ENCODE measurements at places on chromosomes 11 and 22.

DNA sequence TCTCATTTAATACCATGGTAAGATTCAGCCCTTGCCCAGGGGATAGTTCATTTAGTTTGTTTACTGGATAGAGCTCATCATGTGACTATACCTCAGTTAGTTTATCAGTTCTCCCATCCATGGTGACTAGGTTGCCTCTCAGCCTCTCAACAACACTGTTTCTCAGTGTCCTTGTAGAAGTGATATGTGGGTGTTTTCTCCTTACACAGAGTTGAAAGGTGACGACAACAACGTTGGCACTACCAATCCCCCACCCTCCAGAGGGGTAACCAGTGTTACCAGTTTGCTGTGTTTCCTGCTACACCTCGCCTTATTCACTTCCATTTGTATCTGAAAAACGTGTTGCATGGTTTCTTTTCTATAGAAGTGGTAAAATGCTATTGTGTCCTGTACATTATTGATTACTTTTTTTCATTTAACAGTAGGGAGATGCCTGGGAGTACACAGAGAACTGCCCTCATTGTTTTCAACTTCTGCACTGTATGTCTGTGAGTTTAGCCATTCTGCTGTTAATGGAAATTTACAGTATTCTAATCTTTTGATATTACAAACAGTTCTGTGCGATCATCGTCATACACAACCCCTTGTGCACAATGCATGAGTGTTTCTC is 11.6 kb downstream of the NEAT1 start:
- no peak for DNase-seq

DNA sequence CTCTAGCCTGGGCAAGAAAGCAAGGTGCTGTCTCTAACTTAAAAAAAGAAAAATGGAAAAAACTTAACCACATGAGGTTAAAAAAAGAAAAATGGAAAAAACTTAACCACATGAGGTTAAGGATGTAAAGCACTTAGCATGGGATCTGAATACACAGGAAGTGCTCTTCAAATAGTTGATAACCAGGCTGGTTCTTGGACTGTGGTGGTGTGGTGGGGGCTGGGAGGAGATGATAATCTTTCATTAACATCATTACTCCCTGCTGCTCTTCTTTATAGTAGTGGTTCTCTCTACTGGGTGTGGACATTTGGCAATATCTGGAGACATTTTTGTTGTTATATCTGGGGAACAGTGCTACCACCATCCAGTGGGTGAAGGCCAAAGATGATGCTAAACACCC is 88.4 kb downstream of the TTC17 start:
- DNase-seq, result peak; percentile 14

DNA sequence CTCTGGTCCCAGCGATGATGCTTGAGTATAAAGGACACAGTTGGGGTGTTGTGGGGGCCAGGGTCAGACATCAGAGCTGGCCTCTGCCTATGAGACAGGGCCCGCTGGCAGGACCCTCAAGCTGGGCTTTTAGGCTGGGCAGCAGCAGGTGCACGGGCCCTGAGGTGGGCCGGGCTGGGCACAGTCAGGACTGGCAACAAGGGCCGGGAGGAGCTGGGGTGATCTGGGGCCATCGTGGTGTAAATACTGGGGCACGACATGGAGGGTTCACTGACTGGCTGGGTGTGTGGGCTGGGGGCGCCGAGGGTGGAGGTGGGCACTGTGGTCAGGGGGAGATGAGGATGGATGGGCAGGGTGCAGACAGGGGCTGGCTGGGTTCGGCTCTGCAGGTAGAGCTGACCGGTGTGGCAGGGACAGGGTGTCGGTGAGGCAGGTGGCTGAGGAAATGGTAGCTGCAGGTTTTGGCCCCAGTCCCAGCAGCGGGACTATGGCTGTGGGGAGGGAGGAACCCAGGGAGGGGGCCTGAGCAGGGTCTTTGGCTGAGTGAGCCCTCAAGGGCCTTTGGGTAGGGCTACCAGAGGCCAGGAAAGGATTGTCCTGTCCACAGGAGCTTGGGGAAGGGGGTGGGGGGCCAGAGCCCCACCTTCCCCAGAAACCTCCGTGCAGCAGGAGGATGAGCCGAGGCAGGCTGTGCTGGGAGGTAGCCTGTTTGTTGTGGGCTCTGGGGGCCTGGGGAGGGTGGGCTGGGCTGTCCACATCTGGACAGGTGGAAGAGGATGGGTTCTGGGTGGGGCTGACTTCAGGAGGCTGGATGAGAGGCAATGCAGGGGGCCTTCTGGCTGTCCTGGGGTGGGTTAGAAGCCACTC is 81.4 kb downstream of the KCNQ1 start:
- DNase-seq, result peak; percentile 2

DNA sequence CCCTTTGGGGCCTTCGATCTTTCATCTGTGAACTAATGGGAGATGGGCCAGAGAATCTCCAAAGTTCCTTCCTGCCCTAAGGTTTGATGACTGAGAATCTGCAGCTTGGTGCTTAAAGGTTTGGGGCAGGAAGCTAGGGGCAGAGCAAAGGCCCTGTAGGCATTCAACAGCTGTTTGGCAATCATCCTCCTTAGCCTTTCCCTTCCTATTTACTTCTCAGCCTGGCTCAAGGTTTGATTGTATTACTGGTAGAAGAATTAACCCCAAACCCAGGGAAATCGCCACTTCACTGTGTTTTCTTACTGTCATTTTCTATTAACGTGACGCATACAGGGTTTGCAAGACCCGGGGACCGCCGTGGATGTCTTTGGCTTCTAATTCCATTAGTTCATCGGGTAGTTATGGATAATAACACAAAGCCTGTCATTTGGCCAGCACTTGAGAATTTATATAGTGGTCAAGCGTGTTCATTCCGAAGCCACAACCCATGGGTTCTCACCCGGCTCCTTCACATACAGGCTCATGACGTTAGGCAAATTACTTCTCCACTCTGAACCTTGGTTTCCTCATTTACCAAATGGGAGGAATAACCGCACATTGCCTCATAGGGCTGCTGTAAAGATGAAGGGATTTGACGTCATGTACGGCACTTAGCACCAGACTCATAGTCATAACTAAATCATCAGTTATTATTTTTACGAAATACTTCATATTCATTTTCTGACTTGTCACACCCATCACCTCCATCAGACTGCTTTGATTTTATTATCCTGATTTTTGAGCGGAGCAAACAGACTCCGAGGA is 158.1 kb downstream of the FBXO7 start:
- DNase-seq, result no peak

- no peak for DNase-seq
Measured at GRCh38 chr11:74446532-74446938, 20.8 kb downstream of the KCNE3 start.

- DNase-seq, result no peak
Measured at GRCh38 chr11:64622681-64623080, 31.7 kb downstream of the SLC22A12 start.

GRCh38 chr11:67504005-67504949 is 886 bp downstream of the PITPNM1 start:
- DNase-seq, result peak; percentile 53

DNA sequence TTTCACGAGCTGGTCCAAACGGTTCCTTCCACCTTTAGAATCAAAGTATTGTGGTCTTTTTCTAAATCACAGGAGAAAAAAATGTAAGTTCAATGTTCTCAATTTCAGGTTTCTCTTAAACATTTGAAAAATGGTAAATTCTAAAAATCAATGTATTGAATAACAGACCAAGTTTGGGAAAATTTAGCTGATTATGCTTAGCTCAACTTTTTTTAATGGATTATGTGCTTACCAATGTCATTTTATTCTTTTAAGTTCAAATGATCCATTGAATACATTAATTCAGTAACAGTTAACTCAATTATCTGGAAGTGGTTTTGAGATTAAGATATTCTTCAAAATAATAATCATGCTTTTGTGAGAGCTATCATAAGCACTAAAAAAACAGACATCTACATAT is 5.1 kb downstream of the PRDM10 start:
- no peak for DNase-seq

- no peak for DNase-seq
Measured at GRCh38 chr11:110198031-110198729, 98.2 kb downstream of the RDX start.

All from stimulated activated CD4-positive, alpha-beta T cell treated with anti-CD3 and anti-CD28 coated beads, Interleukin-15, amount 100 ng/mL, for 24 hours (primary cell).